ENCODE measurements at places on chromosomes 7 and 10.

GRCh38 chr7:44093102-44093641 is 10.8 kb upstream of the POLM start:
- DNase-seq = no peak

GRCh38 chr7:27198138-27198841 is 1.6 kb downstream of the HOXA13 start:
- DNase-seq = no peak

- peak; percentile 59 for DNase-seq
Observed at GRCh38 chr10:92699518-92700381, 10.0 kb downstream of the HHEX start.

DNA sequence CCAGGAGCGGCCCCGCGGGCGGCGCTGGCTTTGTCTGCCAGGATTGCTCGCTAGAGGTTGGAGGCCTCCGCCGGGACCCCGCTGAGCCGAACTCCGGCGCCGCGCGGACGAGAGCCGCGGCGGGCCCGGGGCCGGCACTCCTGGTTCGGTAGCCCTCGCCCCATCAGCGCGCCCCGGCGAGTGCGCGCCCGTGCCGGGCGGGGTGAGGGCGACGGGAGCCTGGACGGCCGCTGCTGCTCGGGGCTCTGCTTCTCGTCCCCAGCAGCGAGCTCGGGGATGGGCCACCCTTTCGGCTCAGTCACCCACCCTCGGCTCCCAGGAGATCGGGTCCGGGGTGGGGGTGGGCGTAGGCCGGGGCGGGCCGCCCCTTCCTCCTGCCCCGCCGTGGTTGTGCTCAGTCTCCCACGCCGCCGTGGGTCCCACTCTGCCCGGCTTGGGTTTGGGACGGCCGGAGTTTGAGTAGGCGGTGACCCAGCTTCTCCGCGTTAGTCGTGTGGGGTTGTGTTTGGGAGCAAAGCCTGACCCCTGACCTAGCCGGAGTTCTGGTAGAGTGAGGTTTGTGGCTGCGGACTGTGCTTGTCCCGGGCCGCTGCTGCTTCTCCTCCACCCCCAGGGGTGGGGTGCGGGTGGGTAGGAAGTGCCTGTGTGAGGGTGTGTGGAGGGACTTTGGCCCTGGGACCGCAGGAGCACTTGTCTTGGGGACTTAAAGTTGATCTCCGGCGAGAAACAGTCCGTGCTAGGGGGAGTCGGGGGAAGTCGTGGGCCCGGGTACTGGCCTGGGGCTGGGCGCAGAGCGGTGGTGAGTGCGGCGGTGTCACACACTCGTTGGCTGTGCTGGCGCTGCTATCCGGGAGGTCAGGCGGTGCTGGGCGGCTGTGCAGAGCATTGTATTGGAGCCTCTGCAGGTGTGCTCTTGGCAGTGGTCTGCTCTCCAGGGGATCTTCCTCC is 677 bp downstream of the TSPAN14 start:
- peak; percentile 68 for DNase-seq

- no peak for DNase-seq
Observed at GRCh38 chr10:73086816-73087215, 9.8 kb downstream of the P4HA1 start.

GRCh38 chr10:101224060-101224909 is 5.0 kb downstream of the LBX1 start:
- no peak for DNase-seq

GRCh38 chr7:135862586-135863340 is 114.2 kb upstream of the FAM180A start:
- no peak for DNase-seq

DNA sequence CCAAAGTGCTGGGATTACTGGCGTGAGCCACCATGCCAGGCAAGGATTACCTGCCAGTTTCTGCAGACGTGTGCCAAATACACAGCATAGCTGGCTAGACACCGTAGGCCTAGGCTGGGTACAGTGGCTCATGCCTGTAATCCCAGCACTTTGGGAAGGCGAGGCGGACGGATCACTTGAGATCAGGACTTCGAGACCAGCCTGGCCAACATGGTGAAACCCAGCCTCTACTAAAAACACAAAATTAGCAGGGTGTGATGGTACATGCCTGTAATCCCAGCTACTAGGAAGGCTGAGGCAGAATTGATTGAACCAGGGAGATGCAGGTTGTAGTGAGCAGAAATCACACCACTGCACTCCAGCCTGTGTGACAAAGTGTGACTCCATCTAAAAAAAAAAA is 868 bp downstream of the RFC2 start:
- no peak for DNase-seq

DNA sequence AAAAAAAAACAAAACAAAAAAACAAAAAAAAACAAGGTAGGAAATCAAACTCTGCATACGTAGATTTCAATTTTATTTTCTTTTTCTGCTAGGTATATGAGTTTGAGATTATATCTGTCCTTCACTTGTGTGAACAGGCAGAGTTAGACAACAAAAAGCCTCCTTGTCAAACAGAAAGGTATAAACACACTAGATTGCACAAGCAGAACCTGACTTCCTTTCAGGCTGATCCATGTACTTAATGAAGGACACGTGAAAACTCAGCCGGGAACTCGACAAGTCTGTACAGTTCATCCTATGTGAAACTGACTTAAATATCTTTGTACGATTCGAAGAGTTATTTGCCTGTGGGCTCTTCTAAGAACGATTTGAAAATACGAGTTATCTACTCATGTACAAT is 254.1 kb downstream of the ARL4A start:
- no peak for DNase-seq

- no peak for DNase-seq
Observed at GRCh38 chr7:6691103-6691502, 15.6 kb downstream of the ZNF12 start.

All from activated CD8-positive, alpha-beta memory T cell treated with anti-CD3 and anti-CD28 coated beads, Interleukin-2, amount 10 ng/mL, durations not matched to agents 7 days and 5 days (primary cell).